ENCODE measurements at places on chromosomes 7 and 10.

GRCh38 chr7:148114804-148115203 lies 475.8 kb upstream of the C7orf33 start:
- no peaks in the 10 kb centered on the region for H3K27me3 ChIP-seq
- no peaks in the 10 kb centered on the region for H3K36me3 ChIP-seq
- no peak for DNase-seq

- H3K4me1 ChIP-seq, result peaks cover 6% of the 10 kb centered on the region
- no peak for DNase-seq
- H3K36me3 ChIP-seq, result peaks cover 2% of the 10 kb centered on the region
- no peak overlapping the region for H3K4me3 ChIP-seq
- H3K27me3 ChIP-seq, result peaks cover 49% of the 10 kb centered on the region
These were observed 471.6 kb upstream of the AKR1E2 start for GRCh38 chr10:4354382-4354812.

GRCh38 chr10:131569851-131570715 lies 258.6 kb upstream of the TCERG1L start:
- H3K27ac ChIP-seq, result no peak overlapping the region
- no peaks in the 10 kb centered on the region for H3K27me3 ChIP-seq
- no peak overlapping the region for H3K4me3 ChIP-seq
- H3K36me3 ChIP-seq, result no peaks in the 10 kb centered on the region
- no peak for DNase-seq

DNA sequence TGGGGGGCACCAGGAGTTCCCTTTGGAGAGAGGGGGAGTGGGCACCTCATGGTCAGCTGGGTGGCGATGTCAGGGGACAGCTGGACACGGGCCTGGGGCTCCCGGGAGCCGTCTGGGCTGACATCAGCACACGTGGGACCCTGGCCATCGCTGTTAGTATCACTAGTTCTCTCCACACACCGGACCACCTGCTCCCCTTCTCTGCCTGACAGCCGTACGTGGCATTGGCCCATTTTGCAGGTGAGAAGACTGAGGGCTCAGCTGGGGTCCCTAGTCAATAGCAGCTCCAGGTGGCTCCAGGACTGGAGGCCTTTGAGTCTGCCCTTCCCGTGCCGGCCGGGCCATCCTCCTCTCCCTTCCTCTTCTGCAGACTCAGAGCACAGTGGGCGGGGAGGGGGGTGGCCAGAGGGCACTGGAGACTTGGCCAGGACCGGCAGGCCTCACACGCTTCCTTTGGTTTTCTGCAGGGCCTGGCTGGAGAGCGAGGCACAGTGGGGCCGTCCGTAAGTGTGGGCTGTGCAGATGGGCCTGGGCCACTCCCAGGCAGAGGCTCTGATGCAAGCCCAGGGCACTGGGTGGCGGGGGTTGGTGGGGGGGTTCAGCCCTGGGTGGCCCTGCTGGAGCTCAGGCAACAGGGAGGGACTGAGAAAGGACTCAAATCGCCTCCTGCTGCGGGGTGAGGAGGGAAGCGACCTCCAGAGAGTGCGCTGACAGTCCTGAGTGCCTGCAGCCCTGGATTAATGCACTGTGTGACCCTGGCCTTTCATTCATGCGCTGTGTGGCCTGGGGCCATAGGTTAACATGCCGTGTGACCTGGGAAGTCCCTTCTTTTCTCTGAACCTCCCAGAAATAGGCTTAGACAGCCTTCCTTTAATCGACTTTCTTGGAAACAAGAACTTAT lies 78.2 kb downstream of the MYL10 start:
- no peak overlapping the region for H3K27ac ChIP-seq
- no peak overlapping the region for H3K4me3 ChIP-seq
- H3K27me3 ChIP-seq, result peaks cover 35% of the 10 kb centered on the region

DNA sequence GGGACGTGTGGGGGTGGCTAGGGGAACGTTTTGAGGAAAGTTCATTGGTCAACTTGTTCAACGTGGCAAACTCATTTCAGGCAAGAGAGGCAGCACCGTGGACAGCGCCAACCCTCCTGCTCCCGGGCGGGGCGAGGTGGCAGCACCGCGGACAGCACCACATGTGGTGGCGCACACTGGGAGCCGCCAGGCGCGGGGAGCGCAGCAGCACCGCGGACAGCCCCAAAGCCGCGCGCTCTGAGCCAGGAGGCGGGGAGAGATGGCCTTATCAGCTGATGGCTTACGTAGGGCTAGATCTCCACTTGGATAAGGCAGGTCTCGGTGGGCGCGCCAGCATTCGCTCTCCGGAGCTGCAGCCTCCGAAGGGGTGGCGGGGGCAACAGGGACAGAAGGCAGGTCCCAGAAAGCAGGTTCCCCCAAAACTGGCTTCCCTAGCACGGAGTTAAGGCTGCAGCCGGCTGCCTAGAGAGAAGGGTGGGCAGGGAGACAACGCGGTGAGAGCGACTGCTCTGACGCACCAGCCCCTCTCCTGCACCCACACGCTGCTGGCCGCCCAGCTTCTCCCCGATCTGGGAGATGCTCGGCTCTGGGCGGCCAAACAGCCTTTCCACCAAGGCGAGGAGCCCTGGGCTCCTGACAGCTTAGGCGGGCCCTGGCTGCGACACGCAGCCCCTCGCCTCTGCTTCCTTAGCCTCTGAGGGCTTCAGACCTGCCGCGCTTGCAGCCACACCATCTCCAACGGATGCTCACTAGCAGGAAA lies at the start of gene HTR5A:
Gene HTR5A (plus strand): TSS at position 333 of the 760 bp plus-strand sequence. CDS start 576 bp downstream, outside the sequence.
- peaks cover 1% of the 10 kb centered on the region for H3K36me3 ChIP-seq
- H3K27ac ChIP-seq, result no peak within 1 kb of the TSS
- H3K4me3 ChIP-seq, result no peak within 1 kb of the TSS
- H3K4me1 ChIP-seq, result no peaks in the 10 kb centered on the region
- peaks cover 49% of the 10 kb centered on the region for H3K27me3 ChIP-seq
- DNase-seq, result peak; percentile 48
